ENCODE measurements at places on chromosomes 3 and 15.
A peak's percentile ranks its signal among the peaks of the same experiment; 100 is the strongest.

GRCh38 chr3:14867936-14868570 lies 49.3 kb downstream of the FGD5 start:
- DNase-seq, result no peak

DNA sequence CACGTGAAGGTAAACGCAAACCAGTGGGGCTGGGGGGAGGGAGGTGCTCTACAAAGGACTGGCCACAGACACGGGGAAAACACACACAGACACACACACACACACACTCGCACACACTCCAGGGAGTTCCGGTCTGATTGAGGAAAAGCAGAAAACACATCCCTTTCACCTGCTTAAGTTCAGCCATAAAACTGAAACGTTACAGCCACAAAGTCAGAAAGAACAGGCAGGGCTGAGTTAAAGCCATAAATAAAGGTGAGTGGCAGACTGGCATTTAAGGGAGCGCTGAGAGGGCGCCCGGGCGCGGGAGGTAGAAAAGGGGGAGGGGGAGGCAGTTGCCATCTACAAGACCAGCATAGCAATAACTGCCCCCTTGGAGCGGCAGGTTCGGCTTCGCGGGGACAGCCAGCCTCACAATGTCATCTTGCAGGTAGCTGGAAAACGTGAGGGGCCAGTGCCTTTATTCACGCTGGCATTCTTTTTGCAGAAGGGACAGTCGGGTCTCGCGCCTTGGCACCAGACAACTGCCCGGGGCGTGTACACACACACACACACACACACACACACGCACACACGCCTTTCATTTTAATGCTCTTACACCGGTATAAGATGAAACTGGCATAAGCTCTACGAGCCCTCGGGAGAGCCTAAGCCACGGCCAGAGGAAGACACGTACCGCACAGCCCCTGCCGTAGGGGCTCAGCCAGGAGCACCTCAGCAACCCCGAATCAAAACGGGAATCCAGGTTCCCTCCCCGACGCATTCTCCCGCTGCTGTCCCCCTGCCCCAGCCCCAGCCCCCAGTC lies 866 bp downstream of the TNIK start:
- DNase-seq, result peak; percentile 21

GRCh38 chr15:67134067-67134838 lies 68.9 kb downstream of the SMAD3 start:
- peak; percentile 28 for DNase-seq

DNA sequence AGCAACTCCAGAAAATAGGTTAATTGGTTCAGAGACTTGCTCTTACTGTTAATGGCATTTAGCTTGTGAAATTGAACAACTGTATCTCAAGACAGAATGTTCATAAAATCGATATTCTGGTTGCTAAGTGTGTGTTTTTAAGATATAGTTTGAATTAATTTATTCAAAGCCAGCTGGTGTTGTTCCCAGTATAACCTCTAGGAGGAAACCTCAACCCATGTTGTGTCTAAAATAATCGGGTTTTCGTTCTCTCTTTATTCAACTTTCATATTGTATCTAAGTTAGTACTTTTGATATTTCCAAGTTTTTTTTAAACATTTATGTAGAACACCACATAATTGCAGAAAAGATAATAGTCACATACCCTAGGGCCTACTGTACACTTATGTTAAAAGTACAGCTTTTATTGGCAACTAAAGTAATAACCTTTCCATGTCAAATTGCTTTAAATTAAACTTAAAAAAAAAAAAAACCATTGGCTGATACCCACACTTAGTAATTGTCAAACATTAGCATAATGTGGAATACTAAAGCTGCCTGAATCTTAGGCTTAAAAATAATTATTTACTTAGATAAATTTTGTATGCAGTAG lies 90.9 kb downstream of the SAMMSON start:
- DNase-seq, result no peak

GRCh38 chr15:41934843-41935242 lies 37.5 kb downstream of the EHD4 start:
- DNase-seq, result peak; percentile 39

GRCh38 chr3:111571907-111572460 lies 23.2 kb downstream of the ZBED2 start:
- no peak for DNase-seq

DNA sequence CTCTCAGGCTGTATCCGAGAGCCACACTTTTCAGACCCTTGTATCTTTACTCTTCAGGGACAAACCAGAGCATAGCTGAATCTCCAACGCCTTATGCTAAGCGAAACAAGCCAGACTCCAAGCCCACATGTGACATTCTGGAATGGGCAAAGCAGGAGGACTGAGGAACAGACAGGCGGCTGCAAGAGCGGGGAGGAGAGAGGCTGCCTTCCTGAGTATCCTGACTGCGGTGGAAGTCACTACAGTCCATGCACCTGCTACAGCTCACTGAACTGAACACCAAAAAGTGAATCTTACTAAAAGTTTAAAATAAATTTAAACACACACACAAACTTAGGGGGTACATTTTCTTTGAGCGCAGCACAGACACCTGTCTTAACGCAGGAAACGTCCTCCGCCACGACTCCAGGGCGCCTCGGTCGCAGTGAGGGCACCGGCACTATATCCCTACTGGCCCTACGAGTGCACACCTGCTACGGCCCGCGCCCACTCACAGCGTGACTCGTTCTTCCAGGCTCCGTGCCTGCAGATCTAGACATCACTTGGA lies 1.4 kb downstream of the CYFIP1 start:
- DNase-seq, result no peak

DNA sequence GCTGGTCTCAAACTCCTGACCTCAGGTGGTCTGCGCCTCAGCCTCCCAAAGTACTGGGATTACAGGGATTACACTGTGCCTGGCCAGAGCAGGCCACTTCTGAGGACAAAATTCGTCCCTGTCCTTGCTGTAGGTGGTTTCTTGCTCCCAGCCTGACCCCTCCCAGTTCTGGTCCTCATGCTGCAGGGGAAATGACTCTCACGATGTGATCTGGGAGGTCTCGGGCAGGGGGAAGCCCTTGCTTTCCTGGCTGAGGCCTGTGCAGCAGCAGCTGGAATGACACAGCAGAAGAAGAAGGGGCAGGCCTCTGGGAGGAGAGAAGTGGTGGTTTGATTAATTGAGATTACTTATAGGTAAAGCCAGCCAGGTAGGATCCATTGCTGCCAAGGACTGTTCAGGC lies 39.3 kb downstream of the MEGF11 start:
- DNase-seq, result no peak

GRCh38 chr15:45606841-45607240 lies 19.7 kb downstream of the BLOC1S6 start:
- no peak for DNase-seq

DNA sequence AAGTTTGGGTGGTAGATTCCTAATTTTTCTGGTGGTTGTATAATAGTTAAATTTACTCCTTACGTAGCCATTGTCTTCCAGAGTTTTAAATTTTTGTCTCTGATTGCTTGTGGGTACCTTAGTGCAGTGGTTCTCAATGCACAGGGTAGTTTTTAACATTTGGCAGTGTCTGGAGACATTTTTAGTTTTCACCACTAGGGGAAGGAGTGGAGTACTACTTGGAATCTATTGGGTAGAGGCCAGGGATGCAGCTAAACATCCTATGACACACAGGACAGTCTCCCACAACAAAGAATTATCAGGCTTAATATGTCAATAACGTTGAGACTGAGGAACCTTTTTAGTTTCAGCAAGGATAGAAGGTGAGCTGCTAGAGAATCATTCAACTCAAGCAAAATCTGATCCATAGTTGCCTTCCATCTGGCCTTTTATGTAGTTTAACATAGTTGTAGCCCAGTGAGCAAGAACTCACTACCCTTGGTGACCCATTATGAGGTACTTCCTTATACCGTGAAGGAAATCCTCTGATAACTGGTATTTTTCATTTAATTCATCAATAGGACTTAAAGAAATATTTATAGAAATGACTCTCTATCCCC lies 8.6 kb upstream of the STX19 start:
- DNase-seq, result no peak

DNA sequence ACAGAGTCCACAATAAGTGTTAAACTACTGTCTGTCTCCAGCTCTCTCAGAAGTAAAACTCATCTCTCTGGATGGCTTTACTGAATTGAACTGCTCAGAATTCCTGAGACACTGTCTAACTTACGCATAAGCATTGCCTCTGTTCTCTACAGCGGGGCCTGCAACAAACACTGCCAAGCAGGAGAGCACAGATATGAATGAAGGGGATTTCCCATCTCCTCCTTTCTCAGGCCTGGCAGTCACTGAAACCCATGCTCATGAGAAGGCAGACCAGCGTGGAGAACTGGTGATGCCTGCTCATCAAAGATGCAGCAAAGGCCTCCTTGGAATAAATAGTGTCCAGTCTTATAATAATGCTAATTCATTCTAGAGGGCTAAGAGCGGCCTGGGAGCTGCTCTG lies 10.3 kb downstream of the RASGRP1 start:
- DNase-seq, result no peak

GRCh38 chr15:78432664-78433063 lies 5.4 kb upstream of the IREB2 start:
- DNase-seq, result no peak

- DNase-seq, result no peak
These were observed 195.0 kb upstream of the MDFIC2 start for GRCh38 chr3:70507486-70507885.

DNA sequence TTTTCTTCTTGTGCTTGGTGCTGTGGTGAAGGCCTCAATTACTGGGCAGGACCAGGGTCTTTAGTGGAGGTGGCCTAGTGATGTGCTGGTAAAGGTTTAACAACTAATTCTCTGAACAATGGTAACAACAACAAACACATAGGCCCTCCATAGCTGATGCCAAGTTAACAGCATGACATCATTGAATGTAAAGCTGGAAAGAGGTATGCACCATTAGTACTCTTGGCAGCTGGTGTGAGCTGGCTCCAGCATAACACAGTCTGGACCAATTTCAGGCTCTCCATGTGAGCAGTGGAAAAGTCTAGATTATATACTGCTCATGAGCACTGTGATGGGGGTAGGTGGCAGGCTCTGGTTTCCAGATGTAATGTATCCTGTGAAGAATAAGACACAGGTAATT lies 61.8 kb downstream of the SLC7A14 start:
- no peak for DNase-seq

DNA sequence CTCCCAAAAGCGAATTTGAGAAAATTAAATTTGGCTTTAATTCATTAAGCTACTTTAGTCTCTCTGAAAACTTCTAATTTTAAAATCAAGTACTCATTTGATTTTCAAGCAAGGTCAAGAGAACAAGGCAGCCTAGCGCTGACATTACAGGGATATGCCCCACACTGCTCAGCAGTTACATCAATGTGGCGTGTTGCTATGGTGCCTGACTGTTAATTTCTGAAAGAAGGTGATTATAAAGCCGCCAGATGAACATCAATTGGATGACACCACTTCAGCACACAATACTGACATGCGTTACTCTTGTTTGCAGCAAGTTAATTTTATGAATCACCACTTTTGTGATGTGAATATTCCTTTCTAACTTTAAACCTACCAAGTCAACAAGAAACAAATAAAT lies 284.4 kb downstream of the FOXP1 start:
- no peak for DNase-seq

GRCh38 chr15:23069496-23070166 lies 30.3 kb upstream of the TUBGCP5 start:
- no peak for DNase-seq

DNA sequence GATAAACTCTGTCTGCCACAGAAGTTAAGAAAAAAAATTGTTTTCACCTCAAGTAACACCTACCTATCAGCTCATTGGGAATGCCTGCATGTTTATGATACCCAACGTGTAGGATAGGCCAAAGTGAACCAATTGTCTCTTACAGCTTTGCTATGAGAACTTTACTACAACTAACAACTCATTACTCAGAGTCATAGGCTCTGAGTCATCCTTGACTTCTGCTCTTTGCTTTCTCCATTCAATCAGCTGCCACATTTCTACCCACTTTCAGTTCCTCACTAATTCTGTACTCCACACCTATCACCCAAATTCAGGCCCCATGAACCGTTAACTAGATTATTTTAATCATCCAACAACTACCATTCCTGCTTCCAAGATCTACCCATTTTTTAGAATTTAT lies 843.9 kb downstream of the TUSC7 start:
- DNase-seq, result no peak

GRCh38 chr3:188415196-188415595 lies 261.2 kb downstream of the LPP start:
- DNase-seq, result no peak

DNA sequence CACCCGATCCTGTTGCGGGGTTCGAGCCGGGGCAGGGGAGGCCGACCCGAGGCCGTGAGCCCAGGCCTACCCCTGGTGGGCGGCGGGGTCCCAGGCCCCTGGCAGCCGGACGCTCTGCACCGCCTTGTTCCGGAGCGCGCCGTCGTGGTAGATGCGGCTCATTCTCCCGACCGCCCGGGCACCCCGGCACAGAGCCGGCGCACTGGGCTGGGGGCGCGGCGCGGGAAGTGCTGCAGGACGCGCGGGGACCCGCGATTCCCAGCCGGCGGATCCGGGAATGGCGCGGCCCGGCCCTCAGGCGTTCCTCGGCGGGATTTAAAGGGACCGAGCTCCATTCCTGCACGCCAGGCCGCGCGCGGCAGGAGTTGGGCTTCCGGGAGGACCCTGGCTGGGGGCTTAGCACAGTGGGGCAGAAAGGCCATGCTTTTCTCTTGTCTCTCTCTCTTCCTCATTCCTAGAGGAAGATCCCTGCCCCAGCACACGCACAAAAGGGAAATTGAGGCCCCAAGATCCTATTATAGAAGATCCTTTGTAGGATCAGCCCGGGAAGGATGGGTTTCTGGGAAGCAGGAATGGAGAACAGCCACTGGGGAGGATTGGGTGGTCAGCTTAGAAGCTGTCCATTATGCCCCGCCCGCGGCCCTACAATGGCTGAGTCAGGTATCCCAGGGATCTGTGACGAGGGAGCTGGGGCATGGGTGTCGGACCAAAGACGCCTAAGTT lies at the start of gene ARPIN:
Gene ARPIN, minus strand, starts transcription at position 279 of the 723 bp plus-strand sequence. Its CDS starts 117 bp downstream, at position 162.
- no peak for DNase-seq

DNA sequence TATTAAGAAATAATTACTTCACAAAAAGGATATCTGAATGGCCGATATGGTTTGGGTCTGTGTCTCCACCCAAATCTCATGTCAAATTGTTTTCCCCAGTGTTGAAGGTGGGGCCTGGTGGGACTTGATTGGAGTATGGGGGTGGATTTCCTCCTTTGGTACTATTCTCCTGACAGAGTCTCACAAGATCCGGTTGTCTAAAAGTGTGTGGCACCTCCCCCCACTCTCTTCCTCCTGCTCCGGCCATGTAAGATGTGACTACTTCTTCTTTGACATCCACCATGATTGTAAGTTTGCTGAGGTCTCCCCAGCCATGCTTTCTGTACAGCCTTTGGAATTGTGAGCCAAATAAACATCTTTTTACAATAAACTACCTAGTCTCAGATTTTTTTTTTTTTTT lies 34.5 kb downstream of the ZBTB11 start:
- DNase-seq, result no peak

- no peak for DNase-seq
These were observed 502.9 kb downstream of the SHQ1 start for GRCh38 chr3:72345237-72345878.

- DNase-seq, result no peak
These were observed 48.1 kb downstream of the PTPN9 start for GRCh38 chr15:75531041-75531450.
